ENCODE measurements at places on chromosomes 11 and 22. TPM values are rescaled to one million over a fixed set of nuclear protein-coding genes. Genes with fewer than 3 reads are reported as not detected.

Gene HEPN1
- total RNA-seq, result not detected

Gene PRG3
- not detected for total RNA-seq

Gene KCNQ1OT1
- total RNA-seq, result 7.3 TPM

Gene SLCO2B1
- total RNA-seq, result 2.0 TPM

Gene TP53I11
- total RNA-seq, result 27.4 TPM

Gene SLC7A4
- 0.09 TPM for total RNA-seq

Gene FLRT1
- total RNA-seq, result not detected

Gene KRTAP5-9
- not detected for total RNA-seq

Gene E2F8
- total RNA-seq, result 4.4 TPM

Gene TMEM132A
- 17.9 TPM for total RNA-seq

Gene CRYBB1
- total RNA-seq, result not detected

Gene SMC1B
- 0.09 TPM for total RNA-seq

Gene IGLL1
- not detected for total RNA-seq

Gene KRTAP5-2
- not detected for total RNA-seq

Gene CHID1
- total RNA-seq, result 35.1 TPM

Gene KCNK4
- not detected for total RNA-seq

Gene CALCB
- total RNA-seq, result not detected

Gene TMEM191B
- total RNA-seq, result 0.36 TPM

Gene ZNF214
- 2.9 TPM for total RNA-seq

Gene LRRC55
- total RNA-seq, result not detected

Gene TMPRSS6
- not detected for total RNA-seq

Gene TMA7B
- total RNA-seq, result not detected

Gene PAMR1
- total RNA-seq, result 278 TPM

Gene CBLIF
- total RNA-seq, result not detected

Gene WEE1
- 26.3 TPM for total RNA-seq

Gene ACR
- total RNA-seq, result not detected

Gene SLC15A3
- 18.2 TPM for total RNA-seq

Gene PTPMT1
- total RNA-seq, result 44.1 TPM

Gene TRMT112
- total RNA-seq, result 274 TPM

Gene ZP1
- total RNA-seq, result not detected

Gene INS
- total RNA-seq, result not detected

Gene NTM
- 3.4 TPM for total RNA-seq
